ENCODE measurements at places on chromosomes 11 and 22.

DNA sequence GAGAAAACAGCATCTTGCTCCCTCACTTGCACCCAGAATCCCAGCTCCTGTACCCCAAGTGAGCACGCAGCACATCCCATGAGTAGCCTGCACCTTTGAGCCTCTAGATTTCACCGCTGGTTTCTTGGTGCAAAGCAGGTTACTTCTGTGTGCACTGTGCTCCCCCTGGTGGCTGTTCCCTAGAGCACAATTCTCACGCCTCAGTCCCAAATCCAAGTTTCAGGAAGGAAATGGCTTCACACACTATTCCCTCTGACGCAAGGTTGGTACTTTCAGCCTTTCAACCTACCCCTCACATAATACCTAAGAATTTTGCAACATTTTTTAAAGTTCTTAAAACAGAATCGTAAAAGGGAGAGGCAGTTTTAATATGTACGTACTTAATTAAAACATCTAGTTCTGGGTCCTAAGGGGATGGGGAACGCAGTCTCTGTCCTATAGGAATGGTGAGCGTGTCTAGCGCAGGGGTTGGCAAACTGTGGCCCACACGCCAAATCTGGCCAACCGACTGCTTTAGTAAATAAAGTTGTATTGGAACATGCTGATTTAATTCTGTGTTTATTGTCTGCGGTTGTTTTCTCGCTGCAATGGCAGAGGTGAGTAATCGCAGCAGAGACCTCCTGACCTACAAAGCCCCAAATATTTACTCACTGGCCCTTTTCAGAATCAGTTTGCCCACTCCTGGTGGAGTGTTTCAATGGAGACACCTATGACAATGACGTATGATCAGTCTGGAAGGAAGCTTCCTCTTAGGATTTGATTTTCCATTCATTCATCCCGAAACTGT, 27.5 kb downstream of the DHCR7 start:
- peak; percentile 60 for DNase-seq

DNA sequence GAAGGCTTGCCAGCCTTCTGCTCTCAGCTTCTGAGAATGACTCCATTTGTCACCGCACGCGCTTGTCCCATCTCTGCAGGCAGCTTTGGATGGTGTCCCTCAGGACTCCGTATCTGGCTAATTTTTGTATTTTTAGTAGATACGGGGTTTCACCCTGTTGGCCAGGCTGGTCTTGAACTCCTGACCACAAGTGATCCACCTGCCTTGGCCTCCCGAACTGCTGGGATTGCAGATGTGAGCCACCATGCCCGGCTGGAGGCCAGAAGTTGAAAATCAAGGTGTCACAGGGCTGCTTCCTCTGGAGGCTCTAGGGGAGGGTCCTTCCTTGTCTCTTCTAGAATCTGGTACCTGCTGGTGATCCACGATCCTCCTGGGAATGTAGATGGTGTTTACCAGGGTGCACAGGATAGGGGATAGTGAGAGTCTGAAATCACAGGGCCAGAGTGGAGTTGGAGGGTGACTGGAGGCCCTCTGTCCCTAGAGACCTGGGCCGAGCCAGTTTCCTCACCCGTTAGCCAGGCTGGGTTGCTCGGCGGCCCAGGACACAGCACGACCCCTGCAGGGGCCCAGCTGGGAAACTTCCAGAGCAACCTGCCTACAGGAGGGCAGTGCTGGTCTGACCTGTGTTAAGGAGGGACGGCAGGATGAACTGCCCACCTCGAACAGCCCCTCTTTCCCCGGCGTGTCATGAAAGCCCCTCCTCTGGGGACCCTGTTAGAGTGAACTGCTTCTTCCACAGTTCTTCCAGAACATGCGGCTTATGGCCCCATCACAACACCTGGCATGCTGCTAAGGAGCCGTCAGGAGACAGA, 48.9 kb upstream of the SHANK2 start:
- no peak for DNase-seq

DNA sequence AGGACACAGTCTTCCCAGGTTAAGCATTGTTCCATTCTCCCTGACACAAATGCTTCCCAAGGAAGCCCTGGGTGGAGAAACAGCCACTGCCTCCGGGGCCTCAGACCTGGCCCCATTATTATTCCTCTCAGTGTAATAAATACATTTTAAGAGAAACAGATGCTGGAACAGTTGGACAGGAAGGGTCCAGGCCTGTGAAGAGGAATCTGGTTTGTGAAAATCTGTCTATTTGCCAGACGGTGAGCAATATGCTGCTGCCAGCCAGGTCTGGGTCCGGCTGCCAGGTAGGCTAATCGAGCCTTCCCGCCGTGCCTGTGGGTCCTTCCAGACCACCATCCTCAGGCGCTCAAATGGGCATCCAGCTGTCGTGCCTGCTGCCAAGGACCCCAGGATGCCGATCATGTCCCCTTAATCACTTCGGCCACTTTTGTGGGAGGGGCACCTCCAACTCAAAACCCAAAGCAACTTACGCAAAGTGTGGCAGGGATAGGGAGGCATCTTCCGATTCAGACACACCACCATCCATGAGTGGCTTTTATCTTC, 528.4 kb downstream of the MIAT start:
- DNase-seq = no peak

DNA sequence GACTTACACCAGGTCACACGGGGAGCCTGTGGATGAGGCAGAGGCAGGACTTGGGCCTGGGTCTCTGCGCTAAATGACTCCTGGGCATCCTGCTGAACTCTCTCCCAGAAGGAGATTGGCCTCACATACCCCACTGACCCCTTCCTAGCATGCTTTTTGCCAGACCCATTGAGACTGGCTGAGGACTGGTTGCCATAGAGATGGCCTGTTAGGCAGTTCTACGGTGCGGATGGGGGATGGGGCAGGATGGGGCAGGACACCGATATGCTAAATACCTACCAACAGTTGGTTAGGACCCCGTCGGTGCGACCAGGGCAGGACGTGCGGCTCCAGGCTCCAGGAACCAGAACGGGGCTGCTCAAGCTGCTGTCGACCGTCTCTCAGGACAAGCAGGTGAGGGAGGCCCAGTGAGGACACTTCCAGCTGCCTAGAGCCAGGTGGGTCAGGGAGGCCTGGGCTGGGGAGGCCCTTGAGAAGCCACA, at the start of gene TSGA10IP:
TSS of gene TSGA10IP (plus strand) at position 51 of the 482 bp plus-strand sequence. CDS start at position 247, 196 bp downstream.
- DNase-seq = no peak

GRCh38 chr22:43439368-43440103, 27.7 kb downstream of the MPPED1 start:
- no peak for DNase-seq

- DNase-seq = no peak
Observed at GRCh38 chr11:134580610-134580975, 168.6 kb upstream of the B3GAT1 start.

DNA sequence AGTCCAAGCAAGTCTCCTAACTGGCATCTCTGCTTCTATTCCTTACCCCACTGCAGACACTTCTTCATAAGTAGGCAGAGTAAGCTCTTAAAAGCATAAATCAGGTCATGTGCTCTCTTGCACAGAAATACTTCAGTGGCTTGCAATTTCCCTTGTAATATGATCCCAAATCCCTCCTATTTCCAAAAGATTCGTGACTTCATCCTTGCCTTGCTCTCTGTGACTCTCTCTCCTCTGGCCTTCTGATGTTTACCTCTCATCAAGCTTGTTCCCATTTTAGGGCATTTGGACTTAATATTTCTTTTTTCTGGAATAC, 37.4 kb upstream of the NCR3LG1 start:
- peak; percentile 92 for DNase-seq

DNA sequence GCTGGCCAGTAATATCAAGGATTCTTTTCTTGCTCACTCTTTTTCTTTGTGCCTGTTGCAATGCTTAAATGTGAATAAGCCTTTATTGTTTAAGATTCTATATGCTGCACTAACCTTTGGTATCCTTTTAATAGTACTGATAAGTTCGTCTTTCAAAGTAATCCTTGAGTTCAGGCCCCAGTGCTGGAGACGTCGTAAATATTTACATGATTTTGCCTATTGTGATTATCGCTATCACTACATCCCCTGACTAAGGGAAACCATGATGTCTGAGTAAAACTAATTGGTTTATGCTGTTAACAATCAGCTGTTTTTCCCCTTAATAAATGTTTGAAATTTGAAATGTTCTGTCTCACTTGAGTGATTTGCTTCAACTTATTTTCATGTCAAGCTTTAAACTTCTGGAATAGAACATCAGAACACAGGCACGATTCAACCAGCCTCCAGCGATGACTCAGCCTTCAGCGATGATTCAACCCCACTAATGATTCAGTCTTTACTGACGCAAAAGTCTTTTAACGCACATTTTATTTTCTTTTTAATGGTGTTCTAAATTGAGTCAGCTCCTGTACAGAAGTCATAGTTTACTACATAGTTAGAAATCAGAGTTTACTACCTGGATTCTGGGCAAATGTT, 3.9 kb downstream of the HTATIP2 start:
- peak; percentile 91 for DNase-seq
